Omental fat pad (tissue), 4 donors: ENCODE measurements at places on chromosomes 4 and X.
A peak's percentile ranks its signal among the peaks of the same experiment; 100 is the strongest.

- no peak for DNase-seq
Observed at GRCh38 chrX:38664285-38664684, 102.9 kb downstream of the TSPAN7 start.

DNA sequence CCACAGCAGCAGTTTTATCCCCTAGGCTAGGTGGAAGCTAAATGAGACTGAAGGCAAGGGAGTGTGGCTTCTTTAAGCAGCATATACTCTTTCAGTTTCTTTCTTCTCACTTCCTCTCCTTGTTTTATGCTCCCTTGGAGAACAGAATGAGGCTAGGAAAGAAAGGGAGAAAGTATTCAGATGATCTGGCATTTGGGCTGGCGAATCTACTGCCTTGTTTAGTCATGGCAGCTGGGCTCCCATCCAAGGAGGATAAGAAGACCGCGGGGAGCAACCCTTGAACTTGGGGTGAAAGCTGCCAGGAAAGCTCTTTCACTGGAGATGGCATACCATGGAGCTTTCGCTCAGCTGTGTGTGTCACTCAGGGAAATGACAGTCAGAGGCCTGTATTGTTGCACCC is 72.1 kb downstream of the ARHGEF38 start:
- no peak for DNase-seq

DNA sequence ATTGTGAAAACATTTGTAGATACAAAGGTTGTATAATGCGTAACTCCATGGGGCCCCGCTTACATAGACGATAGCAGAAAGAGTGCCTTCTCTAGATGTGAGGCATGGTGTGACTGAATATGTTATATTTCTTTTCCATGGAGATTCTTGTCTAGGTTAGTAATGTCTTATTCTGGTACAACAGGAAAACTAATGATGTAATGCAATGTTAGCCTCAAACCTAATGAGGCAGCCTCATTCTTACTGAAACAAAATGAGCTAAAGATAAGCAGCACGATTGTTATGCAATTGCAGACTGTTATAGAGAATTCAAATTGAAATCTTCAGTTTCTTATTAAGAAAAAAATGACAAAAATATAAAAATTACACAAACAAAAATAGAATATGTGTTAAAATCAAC is 171.1 kb upstream of the ANKRD50 start:
- DNase-seq, result no peak

GRCh38 chr4:54780149-54780495 is 122.4 kb downstream of the KIT start:
- no peak for DNase-seq

DNA sequence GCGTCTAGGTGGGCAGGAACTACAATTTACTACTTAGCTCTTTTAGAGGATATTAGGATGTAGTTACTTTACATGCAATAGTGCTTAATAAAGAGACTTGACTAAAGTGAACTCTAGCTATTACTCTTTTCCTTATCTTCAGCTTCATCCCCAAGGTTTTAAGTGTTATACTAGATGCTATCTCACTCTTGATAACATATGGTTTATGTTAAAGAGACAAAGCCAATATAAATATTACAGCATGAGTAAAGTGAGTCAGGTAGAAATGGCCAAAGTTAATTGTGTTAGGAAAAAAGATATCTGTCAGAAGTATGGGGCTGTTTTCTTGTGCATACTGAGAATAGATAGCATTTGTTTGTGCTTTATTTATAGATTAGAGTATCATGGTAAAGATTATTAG is 80.5 kb downstream of the STAG2 start:
- no peak for DNase-seq

DNA sequence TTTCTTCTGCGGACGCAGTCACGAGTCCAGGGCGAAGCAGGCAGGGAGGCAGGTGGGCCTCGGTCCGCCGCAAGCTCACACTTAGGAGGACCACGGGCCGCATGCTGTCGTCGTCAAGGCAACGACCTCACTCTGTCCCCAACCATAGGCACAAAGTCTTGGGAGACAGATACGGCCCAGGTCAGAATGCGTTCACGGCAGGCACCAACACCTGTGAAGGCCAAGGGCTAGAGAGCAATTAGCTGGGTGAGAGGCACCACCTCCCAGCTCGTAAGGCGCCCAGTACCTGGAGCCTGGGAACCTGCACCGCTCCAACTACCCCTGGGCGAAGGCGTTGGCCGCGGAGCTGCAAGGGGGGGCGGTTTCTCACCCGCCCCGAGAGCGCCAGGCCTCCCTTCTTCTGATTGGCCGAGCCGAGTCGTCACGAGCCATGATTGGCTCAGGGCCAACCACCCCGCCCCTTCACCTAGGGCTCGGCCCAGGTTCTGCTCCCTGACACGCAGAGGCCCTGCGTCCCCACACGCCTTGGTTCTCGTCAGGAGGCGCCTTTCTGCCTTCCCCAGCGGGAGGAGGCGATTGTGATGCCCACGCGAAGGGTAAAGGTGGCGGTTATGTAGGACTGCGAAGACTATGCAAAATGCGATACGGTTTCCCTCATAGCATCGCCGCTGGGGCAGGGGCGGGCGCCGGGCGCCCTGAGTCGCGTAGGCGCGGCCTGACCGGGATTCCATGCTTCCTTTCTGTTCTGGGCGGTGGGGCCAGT is at the start of gene CDKL2:
Gene CDKL2, minus strand, starts transcription at position 355 of the 763 bp plus-strand sequence. CDS start 4,540 bp downstream, outside the sequence.
- peak; percentile 70 for DNase-seq

GRCh38 chr4:117623326-117623725 is 411.0 kb upstream of the NDST3 start:
- DNase-seq, result no peak

GRCh38 chr4:83449009-83449408 is 6.6 kb downstream of the HELQ start:
- no peak for DNase-seq

- no peak for DNase-seq
Observed at GRCh38 chr4:2933566-2934076, 29.6 kb downstream of the NOP14 start.

DNA sequence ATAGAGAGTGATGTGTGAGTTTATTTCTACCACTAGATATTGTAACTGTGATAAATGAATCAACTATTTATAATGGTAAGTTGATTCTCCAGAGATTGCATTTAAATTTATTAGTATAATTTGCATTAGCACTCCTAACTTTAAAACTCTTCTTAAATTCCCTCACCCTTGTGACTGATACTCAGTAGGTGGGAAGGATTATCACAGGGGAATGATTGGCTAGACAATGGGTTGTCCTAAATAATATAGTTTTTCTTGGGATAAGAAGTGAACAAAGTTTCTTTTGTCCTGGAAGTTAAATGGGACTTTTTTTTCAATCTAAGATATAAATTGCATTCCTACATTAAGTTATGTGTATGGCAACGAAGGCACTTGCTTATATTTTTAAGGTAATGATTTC is 169.2 kb upstream of the PITX2 start:
- no peak for DNase-seq

GRCh38 chr4:83219344-83220331 is 65.0 kb downstream of the COQ2 start:
- DNase-seq, result no peak

GRCh38 chr4:36348403-36348938 is 67.1 kb downstream of the DTHD1 start:
- no peak for DNase-seq

GRCh38 chr4:19386786-19387185 is 864.9 kb upstream of the SLIT2 start:
- DNase-seq, result no peak

DNA sequence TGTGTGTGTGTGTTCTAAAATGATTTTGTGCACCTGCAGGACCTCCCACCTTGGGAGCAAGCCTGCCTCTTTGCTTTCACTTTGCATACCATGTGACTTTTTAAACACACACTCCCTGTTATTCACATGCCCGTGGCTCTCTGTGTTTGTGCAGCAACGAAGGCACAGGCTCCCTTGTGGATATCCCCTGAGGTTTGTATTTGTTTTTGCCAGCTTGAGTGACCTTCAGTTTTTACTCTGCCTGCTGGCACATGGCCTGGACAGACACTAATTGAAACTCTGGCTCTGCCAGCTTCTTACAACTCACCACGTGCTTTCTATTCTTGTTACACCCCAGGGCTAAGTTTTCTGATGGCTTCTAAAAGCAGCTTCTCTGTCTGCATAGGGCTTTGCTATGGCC is 885.8 kb downstream of the SH3BGRL start:
- DNase-seq, result no peak

- DNase-seq, result no peak
Observed at GRCh38 chrX:12885508-12885907, 18.6 kb downstream of the TLR7 start.

DNA sequence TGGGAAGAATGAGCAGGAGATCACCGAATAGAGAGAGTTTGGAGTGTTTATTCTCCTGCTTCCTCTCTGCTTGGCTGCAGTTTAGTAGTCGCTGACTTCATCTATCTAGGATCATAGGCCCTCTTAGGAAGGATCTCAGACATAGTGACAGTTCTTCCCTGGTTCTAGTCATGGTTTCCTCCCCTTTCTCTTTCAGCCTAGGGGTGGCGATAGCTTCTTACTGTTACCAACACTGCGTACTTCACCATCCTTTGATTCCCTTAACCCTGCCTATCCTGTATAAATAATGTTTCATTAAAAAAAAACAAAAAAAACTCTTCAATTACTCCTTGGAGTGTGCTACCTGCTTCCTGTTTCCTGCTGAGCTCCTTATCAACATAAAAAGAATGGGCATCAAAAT is 103.8 kb downstream of the DDX53 start:
- DNase-seq, result no peak

DNA sequence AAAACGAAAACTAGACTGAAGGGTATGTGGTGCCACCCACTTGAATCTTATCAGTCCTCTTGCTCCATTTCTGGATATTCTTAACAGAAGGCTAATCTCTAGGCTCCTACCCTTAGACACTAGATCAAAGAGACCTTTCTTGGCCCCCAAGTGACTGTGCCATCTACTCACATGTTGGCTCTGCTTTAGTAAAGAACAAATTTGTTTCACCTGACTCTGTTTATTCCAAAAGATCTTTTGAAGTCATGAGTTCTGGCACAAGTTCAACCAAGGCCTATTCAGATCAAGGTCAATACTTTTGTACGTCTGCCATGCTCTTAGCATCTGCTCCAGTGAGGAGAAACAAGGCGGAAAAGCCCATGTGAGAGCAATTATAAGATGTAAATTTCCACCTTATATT is 37.3 kb downstream of the MAGEB17 start:
- DNase-seq, result no peak

DNA sequence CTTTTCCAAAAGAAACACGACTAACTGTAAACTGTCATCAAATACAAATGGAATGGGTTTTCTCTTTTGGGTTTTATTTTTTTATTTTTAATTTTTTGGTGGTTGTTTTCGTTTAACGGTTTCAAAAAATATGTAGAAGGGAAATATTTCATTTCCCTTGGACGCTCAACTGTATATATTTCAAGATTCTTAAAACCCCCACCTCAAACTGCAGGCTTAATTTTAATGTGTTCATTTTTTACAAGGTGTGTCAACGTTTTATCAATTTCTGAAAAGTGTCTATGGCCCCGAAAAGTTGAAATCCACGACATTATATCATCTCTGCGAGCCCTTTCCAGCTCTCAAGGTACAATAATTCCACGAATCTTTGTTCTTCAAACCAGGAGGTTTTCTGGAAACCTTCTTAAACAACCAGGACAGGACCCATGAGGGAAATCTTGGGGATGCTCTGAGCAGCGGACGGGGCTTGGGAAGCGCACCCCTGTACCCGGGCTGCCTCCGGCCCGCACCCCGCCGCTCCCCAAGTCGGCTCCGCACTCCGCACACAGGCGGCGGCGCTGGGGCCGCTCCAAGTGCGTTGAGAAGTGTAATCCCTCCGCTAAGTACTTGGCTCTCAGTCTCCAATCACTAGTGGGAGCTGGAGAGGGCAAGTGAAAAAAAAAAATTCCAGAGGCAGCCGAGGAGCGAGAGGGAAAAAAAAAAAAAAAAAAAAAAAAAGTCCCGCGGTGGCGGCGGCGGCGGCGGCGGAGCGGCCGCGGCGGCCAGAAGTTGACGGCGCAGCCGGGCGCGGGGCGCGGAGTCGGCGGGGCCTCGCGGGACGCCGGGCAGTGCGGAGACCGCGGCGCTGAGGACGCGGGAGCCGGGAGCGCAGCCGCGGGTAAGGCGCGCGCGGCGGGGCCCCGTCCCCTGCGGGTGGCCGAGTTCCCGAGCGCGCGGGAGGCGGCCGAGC is at the start of gene BMPR1B:
Gene BMPR1B, plus strand, starts transcription at position 764 of the 949 bp plus-strand sequence. CDS start 346,470 bp downstream, outside the sequence.
- DNase-seq, result no peak

- peak; percentile 20 for DNase-seq
Observed at GRCh38 chr4:3262208-3263052, 13.5 kb downstream of the MSANTD1 start.

DNA sequence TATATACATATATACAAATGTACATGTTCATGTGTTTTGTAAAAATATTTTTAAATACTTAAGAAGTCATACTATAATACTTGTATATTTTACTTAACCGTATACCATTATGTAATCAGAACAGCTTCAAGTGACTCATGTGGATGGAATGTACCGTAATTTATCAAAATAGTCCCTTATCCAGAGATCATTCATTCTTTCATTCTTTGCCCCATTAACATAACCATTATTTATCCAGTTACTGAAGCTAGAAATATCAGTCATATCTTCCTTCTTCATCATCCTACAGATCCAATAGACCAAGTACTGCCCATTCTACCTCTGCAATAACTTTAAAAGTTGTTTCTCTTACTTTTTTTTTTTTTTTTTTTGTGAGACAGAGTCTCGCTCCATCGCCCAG is 164.2 kb downstream of the MAB21L2 start:
- DNase-seq, result no peak
